ENCODE measurements at places on chromosomes 4 and X.

DNA sequence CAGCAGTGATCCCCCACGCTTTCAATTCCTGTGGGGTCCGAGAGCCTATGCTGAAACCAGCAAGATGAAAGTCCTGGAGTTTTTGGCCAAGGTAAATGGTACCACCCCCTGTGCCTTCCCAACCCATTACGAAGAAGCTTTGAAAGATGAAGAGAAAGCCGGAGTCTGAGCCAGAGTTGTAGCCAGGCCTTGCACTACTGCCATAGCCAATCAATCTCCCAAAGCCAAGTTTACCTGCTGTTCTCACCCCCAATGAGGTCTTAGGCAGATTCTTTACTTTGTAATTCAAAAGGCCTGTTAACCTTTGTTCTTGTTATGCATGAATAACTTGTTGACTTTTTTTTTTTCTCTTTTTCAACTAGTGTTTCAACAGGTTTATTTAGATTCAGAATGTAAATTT lies 4.0 kb downstream of the MAGEB2 start:
- no peak for DNase-seq

DNA sequence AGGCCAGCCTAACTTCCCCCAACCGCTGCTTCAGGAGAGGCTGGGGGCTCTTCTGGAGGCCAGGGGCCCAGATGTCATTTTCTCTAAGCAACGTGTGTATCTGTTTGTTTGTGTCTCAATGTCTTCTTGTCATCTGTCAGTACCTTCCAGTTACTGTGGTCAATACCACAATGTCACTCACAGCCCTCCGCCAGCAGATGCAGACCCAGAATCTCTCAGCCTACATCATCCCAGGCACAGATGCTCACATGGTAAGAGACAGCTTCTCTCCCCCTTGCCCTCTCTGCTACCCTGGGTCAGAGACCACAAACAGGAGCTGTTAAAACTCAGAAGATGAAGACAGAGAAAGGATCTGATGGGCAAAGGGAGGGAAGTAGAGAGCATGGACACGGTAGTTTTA lies 5.0 kb downstream of the XPNPEP2 start:
- DNase-seq: no peak

DNA sequence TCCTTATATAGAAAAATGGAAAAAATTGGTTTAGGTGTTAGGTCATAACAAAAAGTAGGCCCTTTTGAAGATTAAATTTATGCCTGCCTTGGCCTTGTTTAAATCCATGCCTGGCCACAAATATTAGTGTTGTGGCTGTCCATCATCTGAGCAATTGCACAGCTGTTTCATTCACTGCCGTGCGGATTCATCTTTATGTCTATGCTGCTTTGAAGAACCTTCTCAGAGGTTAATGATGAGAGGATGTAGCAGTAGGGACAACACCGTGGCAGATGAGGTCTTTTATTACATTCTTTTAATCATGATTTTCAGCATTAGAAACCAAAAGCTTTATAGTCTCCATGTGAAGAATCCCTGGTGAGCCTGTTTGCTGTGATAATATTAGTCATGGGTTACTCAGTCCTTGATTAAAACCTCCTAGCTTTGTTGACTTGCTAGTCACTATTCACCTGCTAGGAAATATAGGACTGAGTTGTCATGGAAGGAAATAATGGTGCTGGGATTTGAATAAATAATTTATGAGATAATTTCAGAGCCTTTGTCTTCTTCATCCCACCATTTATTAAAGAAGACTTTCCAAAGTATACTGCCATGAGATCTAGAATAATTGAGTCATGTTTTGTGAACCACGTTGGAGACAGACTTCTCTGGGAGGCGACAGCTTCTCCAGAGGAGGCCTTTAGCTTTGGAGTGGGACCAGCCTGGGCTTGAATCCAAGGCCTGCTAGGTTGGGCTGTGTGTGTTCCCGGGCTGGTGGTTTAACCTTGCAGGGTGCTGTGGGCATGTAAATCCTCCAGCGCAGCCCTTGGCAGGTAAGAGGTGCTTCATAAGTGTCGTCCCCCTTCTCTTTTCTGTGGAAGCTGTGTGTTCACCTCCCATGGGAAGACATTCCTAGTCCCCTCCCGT lies 53.5 kb downstream of the PTTG2 start:
- peak; percentile 41 for DNase-seq

DNA sequence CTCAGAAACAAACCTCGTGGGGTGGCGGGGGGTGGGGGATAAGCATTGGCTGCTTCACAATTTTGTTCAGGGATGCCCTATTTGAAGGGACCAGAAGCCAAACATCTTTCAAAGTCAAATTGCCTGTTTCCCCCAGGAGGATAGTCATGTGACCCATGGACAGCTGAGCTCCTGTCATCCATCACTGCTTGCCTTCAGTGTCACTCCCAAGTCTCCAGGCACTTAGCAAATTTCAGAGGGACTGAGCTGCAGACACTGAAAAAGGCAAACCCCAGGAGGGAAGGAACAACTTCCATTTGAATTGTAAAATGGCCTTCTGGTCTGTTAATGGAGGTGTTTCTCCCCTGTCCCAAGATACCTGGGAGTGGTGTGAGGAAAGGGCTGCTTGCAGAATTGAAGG lies 73.4 kb downstream of the FRMPD3 start:
- no peak for DNase-seq

DNA sequence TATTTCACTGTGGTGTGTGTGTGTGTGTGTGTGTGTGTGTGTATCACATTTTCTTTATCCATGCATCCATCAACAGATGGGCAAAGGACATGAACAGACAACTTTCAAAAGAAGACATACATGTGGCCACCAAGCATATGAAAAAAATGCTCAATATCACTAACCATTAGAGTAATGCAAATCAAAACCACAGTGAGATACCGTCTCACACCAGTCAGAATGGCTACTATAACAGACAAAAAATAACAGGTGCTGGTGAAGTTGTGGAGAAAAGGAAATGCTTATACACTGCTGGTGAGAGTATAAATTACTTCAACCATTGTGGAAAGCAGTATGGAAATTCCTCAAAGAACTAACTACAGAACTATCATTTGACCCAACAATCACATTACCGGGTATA lies 83.4 kb downstream of the PALLD start:
- DNase-seq: no peak

DNA sequence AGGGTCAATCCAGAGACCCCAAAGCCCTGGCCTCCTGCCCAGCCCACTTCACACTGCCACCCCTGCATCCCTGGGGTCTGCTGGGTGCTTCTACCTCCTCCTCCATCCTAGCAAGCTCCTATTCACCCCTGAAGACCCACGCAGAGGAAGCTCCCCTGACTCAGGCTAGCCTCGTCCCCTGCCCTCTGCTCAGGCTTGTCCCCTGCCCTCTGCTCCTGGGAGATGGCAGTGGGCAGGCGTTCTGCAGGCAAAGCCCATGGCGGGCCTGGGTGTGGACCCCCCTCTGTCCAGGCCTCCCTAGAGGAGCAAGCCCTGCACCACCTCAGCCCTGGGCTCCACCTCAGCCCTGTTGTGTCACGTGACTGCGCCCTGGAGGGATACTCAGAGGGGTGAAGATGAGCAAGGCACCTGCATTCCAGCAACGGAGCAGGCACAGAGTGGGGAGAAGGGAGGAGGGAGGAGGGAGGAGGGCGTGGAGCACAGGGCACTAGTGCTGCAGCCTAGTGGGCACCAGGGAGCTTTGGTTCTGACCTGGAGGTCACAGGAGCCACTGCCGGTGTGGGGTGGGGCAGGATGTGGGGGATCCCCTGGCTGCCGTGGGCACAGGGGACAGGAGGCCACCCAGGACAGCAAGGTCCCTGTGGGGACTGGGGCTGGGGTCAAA lies 27.6 kb upstream of the FGFR3 start:
- no peak for DNase-seq

- DNase-seq: no peak
Measured at GRCh38 chr4:103853627-103854026, 133.8 kb upstream of the TACR3 start.

DNA sequence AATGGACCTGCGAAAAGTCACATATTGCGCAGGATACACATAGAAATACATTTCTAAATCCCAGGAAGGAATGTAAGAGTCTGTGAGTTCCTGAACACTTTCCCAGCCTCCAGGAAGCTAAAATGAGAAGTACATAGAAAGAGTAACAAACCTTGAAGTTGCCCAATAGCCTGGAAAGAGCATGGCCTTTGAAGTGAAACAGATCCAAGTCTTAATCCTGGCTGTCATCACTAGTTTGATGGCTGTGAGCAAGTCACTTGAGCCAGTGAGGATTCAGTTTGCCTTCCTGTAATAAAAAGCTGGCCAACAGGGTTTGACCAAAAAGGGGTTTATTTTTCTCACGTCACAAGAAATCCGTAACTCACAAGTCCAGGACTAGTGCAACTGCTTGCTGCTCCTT lies 69.8 kb downstream of the ARHGEF38 start:
- DNase-seq: no peak

Data from NCI-H446 treated with DMSO at 0.1 percent for 48 hours (cell line).